ENCODE measurements at places on chromosomes 4 and X.

DNA sequence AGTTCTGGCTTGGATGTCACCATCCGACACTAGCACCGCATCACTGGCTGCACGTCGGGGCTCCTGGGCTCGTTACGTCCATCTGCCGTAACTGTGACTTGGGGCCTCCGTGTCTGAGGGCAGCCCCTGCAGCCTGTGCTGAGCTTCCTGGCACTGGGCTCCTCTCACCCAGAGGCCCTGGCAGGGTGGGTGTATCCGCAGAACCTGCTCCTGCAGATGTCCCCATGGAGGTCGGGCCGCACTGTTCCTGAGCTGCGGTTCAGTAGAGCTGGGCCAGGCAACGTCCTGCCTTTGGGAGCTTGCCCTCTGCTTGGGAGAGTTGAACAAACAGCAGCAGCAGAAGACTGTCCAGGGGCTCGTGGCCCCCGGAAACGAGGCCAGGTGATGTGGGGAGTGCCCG is 71.4 kb downstream of the RGS12 start:
- DNase-seq: no peak

- DNase-seq: no peak
These were observed 18.1 kb downstream of the USP46 start for GRCh38 chr4:52640808-52641565.

GRCh38 chr4:109750652-109751244 is 20.9 kb upstream of the PLA2G12A start:
- no peak for DNase-seq

GRCh38 chr4:41294445-41295062 is 37.8 kb downstream of the UCHL1 start:
- no peak for DNase-seq

GRCh38 chrX:110145311-110145710 is 142.4 kb downstream of the TMEM164 start:
- no peak for DNase-seq
